ENCODE measurements at places on chromosomes 3 and 15.

DNA sequence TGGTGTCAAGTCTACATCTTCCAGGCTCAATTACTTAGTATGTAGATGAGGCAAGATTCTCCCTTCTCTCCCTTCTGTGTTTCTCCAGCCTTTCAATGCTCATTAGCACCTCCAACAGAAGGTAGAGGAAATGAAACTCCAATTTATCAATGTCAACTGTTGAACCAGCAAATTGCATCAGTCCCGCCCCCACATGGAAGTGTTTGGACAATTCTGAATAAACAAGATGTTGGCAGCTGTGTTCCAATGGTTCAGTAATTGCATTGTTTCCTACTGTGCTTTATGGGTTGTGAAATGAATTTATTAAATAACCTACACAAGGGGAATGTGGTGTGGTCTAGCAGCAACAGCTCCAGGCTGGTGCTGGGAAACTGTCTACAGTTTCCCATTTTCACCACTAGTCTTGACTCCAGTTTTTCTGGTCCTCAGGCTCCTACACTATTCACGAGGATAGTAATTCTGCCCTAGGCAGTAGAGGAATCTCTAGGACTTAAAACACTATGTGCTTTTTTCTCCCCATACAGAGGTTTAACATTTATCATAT, 91.9 kb downstream of the MB21D2 start:
- DNase-seq = no peak
- H3K4me1 ChIP-seq = peaks cover 55% of the 10 kb centered on the region

DNA sequence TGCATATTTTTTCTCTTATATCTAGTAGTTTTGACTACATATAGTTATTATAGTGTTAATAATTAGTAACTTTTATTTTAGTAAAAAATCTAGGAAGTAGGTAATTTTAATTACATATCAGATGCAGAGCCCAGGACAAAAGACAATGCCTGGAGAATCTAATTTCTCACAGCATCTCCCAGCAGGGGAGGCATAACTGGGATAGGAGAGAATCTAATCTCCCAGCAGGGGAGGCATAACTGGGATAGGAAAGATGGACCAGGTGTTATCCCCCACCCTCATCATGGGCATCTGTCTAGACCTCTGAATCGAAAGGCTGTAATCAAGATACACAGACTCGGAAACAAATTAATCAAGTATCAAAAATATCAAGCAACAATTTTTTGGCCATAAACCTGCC, 58.2 kb downstream of the OSTN start:
- H3K4me1 ChIP-seq = no peaks in the 10 kb centered on the region
- H3K27me3 ChIP-seq = no peaks in the 10 kb centered on the region
- no peak overlapping the region for H3K4me3 ChIP-seq
- no peak for DNase-seq
- H3K27ac ChIP-seq = no peak overlapping the region

DNA sequence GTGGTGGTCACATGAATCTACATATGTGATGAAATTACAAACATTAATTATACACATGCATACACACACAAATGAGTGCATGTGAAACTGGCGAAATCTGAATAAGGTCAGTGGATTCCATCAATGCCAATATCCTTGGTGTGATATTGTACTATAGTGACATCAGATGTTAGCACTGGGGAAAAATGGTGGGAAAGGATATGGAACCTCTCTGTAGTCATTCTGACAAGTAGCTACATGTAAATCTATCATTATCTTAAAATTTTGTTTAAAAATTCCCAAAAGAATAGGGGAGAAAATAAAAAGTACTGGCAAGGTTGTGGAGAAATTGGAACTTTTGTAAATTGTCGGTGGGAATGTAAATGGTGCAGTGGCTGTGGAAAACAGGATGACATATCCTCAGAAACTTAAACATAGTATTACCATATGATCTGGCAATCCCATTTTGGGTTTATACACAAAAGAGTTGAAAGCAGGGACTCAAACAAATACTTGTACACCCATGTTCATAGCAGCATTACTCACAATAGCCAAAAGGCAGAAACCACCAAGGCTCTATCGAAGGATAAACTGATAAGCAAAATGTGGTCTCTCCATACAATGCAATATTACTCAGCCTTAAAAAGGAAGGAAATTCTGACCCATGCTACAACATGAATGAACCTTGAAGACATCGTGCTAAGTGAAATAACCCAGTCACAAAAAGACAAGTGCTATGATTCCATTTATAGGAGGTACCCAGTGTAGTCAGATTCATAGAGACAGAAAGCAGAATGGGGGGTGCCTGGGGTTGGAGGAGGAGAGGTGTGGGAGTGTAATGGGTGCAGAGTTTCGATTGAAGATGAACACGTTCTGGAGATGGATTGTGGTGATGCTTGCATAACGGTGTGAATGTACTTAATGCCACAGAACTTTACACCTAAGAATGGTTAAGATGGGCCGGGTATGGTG, 25.3 kb upstream of the HRH1 start:
- H3K27ac ChIP-seq = peak overlapping the region; percentile 50
- peaks cover 2% of the 10 kb centered on the region for H3K27me3 ChIP-seq
- H3K4me3 ChIP-seq = no peak overlapping the region

- DNase-seq = no peak
- peaks cover 34% of the 10 kb centered on the region for H3K4me1 ChIP-seq
- peaks cover 3% of the 10 kb centered on the region for H3K36me3 ChIP-seq
- peaks cover 3% of the 10 kb centered on the region for H3K27me3 ChIP-seq
These were observed 17.1 kb upstream of the CSRNP1 start for GRCh38 chr3:39170461-39170860.

DNA sequence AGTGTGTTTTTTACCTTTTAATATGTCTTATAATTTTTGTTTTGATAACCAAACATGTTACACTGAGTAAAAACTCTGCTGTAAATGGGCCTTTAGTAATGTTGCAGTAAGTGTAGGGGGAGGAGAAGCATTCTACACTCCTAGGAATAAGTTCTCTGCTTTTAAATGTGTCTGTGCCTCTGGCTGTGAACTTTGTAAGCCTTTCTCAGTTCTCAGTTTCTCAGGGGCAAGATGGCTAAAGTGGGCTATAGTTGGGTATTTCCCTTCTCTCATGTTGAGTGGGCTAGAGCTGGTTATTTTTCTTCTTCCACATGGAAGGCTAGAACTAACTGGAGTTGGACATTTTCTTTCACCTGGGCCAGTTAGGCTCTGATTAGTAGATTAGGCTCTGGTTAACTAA, 75.3 kb upstream of the NUDT16 start:
- peaks cover 2% of the 10 kb centered on the region for H3K27me3 ChIP-seq
- H3K36me3 ChIP-seq = no peaks in the 10 kb centered on the region
- no peak overlapping the region for H3K27ac ChIP-seq
- no peak overlapping the region for H3K4me3 ChIP-seq

- H3K36me3 ChIP-seq = no peaks in the 10 kb centered on the region
- DNase-seq = no peak
- no peak overlapping the region for H3K27ac ChIP-seq
- H3K4me1 ChIP-seq = no peaks in the 10 kb centered on the region
- H3K4me3 ChIP-seq = no peak overlapping the region
These were observed 981.3 kb upstream of the ALCAM start for GRCh38 chr3:104385421-104385820.

GRCh38 chr15:36527235-36528162, 51.9 kb upstream of the CDIN1 start:
- no peaks in the 10 kb centered on the region for H3K36me3 ChIP-seq
- DNase-seq = no peak
- no peaks in the 10 kb centered on the region for H3K27me3 ChIP-seq
- no peak overlapping the region for H3K27ac ChIP-seq
- H3K4me1 ChIP-seq = no peaks in the 10 kb centered on the region

- H3K4me3 ChIP-seq = no peak overlapping the region
- no peak for DNase-seq
- H3K4me1 ChIP-seq = no peaks in the 10 kb centered on the region
- H3K27ac ChIP-seq = no peak overlapping the region
- H3K27me3 ChIP-seq = no peaks in the 10 kb centered on the region
These were observed 53.4 kb downstream of the ADAMTS9 start for GRCh38 chr3:64634417-64634816.

DNA sequence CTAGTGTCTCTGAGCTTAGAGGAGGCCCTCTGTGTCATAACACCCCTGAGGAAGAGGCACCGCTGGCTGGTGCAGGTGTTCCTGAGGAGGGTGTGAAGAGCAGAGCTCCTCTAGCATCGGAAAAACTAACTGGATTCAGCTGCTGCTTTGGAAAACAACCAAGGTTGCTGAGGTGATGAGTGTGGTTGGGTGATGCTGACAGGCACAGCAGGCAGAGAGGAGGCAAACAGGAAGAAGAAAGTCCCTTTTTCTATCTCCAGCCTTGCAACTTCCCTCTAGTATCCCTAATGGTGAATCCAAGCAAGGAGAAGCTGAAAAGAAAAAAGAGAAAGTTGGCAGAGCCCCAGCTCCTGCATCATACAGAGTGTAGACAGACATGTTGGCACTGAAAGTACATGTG, 3.8 kb upstream of the OR4F15 start:
- no peak overlapping the region for H3K27ac ChIP-seq
- H3K27me3 ChIP-seq = peaks cover 6% of the 10 kb centered on the region
- H3K36me3 ChIP-seq = no peaks in the 10 kb centered on the region
- DNase-seq = no peak

DNA sequence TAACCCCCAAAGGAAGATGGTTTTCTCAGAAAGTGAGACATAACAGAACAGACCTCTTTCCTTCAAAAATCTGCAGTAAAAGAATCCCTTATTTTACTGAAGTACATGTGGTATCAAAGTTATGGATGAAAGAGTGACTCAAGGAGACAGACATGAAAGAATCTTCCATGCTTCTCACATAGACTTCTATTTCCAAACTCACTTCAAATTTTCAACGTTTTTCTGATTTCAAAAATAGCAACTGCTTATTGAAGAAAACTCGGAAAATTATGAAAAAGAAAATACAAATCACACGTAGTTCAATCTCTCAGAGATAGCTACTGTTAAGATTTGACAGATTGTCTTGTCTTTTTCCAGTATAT, 39.8 kb upstream of the TRA2B start:
- H3K4me1 ChIP-seq = peaks cover 18% of the 10 kb centered on the region
- peaks cover 42% of the 10 kb centered on the region for H3K27me3 ChIP-seq
- no peak for DNase-seq

DNA sequence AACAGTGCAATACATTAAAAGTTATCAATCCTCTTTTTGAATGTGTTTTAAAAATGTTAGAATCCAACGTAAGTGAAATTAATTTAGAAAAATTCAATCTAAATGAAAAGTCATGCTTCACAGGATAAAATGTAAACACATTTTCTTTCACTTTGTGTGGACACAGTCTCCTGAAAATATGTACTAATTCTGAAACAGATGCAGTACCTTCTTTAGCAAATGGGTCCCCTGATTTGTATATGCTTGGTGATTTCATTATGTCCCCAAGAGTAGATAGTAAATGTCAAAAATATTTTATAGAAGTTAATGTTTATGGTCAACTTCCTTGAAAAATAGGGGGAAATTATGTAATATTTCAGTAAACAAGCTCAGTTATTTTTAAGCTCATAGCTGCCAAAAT, 28.9 kb downstream of the FOXP1 start:
- peaks cover 9% of the 10 kb centered on the region for H3K27me3 ChIP-seq
- H3K36me3 ChIP-seq = peaks cover 2% of the 10 kb centered on the region
- no peaks in the 10 kb centered on the region for H3K4me1 ChIP-seq
- DNase-seq = no peak
- H3K4me3 ChIP-seq = no peak overlapping the region
- no peak overlapping the region for H3K27ac ChIP-seq

GRCh38 chr3:187783098-187783497, 37.8 kb upstream of the BCL6 start:
- H3K4me1 ChIP-seq = peaks cover 44% of the 10 kb centered on the region
- H3K36me3 ChIP-seq = peaks cover 7% of the 10 kb centered on the region
- H3K27ac ChIP-seq = peak overlapping the region; percentile 56
- no peak for DNase-seq
- no peaks in the 10 kb centered on the region for H3K27me3 ChIP-seq

- no peaks in the 10 kb centered on the region for H3K4me1 ChIP-seq
- H3K36me3 ChIP-seq = no peaks in the 10 kb centered on the region
- DNase-seq = no peak
- H3K4me3 ChIP-seq = no peak overlapping the region
These were observed 10.6 kb upstream of the CPB1 start for GRCh38 chr3:148816981-148817525.

- H3K27ac ChIP-seq = no peak overlapping the region
- H3K4me1 ChIP-seq = peaks cover 22% of the 10 kb centered on the region
- DNase-seq = no peak
- no peaks in the 10 kb centered on the region for H3K36me3 ChIP-seq
- H3K4me3 ChIP-seq = no peak overlapping the region
These were observed 110.8 kb downstream of the BBX start for GRCh38 chr3:107633327-107634098.

- no peak for DNase-seq
- H3K27me3 ChIP-seq = no peaks in the 10 kb centered on the region
- no peak overlapping the region for H3K27ac ChIP-seq
- no peaks in the 10 kb centered on the region for H3K36me3 ChIP-seq
- H3K4me3 ChIP-seq = no peak overlapping the region
- H3K4me1 ChIP-seq = no peaks in the 10 kb centered on the region
These were observed 403.9 kb upstream of the LMCD1 start for GRCh38 chr3:8097690-8098089.

- peaks cover 12% of the 10 kb centered on the region for H3K27me3 ChIP-seq
- no peak overlapping the region for H3K27ac ChIP-seq
- H3K4me1 ChIP-seq = peaks cover 5% of the 10 kb centered on the region
- DNase-seq = no peak
- no peaks in the 10 kb centered on the region for H3K36me3 ChIP-seq
These were observed 26.0 kb downstream of the PLA2G4F start for GRCh38 chr15:42130246-42130986.

- H3K4me1 ChIP-seq = peaks cover 9% of the 10 kb centered on the region
- H3K36me3 ChIP-seq = peaks cover 6% of the 10 kb centered on the region
- no peak overlapping the region for H3K4me3 ChIP-seq
These were observed 88.8 kb upstream of the HES1 start for GRCh38 chr3:194046995-194047645.

DNA sequence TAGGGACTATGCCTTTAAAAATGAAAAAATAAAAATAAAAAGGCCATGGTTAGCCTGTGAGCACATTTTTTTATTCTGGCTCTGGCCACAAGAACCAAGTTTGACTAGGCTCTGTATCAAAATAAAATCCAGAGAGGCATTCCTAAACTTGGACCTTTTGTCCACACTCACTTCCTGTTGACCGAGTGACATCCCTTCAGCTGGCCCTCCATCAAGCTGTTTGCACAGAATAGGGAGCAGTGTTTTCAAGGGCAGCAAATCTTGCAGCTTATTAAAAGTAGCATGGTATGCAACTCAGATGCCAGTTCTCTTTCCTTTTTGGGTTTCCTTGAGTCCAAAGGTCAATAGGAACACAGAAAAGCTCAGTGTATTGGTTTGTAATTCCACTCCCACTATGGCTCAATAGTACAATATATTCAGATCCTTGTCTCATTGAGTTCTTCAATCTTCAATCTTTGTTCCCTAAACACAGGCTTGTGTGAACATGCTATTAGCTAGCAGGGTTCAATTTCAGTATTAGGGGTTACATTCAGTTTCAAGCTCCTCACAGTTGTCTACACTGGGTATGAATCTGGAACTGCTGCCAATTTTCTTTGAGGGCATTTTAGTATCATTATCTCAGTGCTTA, 244.5 kb downstream of the RBMS3 start:
- no peaks in the 10 kb centered on the region for H3K4me1 ChIP-seq
- no peak overlapping the region for H3K4me3 ChIP-seq
- H3K27me3 ChIP-seq = peaks cover 1% of the 10 kb centered on the region
- no peaks in the 10 kb centered on the region for H3K36me3 ChIP-seq
- H3K27ac ChIP-seq = no peak overlapping the region
- DNase-seq = no peak

GRCh38 chr15:58994906-58995453, 7.5 kb downstream of the RNF111 start:
- no peaks in the 10 kb centered on the region for H3K27me3 ChIP-seq
- H3K27ac ChIP-seq = peak overlapping the region; percentile 35
- DNase-seq = no peak
- H3K4me1 ChIP-seq = peaks cover 23% of the 10 kb centered on the region
- peaks cover 20% of the 10 kb centered on the region for H3K36me3 ChIP-seq

GRCh38 chr15:86327230-86327865, 247.7 kb downstream of the AGBL1 start:
- no peak overlapping the region for H3K4me3 ChIP-seq
- DNase-seq = no peak
- H3K4me1 ChIP-seq = no peaks in the 10 kb centered on the region
- H3K36me3 ChIP-seq = no peaks in the 10 kb centered on the region
- no peak overlapping the region for H3K27ac ChIP-seq
